Ovary (tissue), 10 donors: ENCODE measurements at places on chromosomes 2 and 18. TPM values are rescaled to one million over a fixed set of nuclear protein-coding genes. Genes with fewer than 3 reads are reported as not detected.

- no peak overlapping the region for H3K27ac ChIP-seq
- no peak overlapping the region for H3K4me3 ChIP-seq
- H3K4me1 ChIP-seq = no peaks in the 10 kb centered on the region
- peak; percentile 16 for DNase-seq
Observed at GRCh38 chr18:69936191-69936558, 11.5 kb downstream of the CD226 start.

Gene NEU2
- not detected for total RNA-seq

GRCh38 chr2:23452372-23452771 lies 67.4 kb downstream of the KLHL29 start:
- no peaks in the 10 kb centered on the region for H3K27me3 ChIP-seq
- H3K36me3 ChIP-seq = no peaks in the 10 kb centered on the region
- DNase-seq = no peak
- H3K4me3 ChIP-seq = no peak overlapping the region

Gene ANKMY1
- 22.4 TPM for total RNA-seq

DNA sequence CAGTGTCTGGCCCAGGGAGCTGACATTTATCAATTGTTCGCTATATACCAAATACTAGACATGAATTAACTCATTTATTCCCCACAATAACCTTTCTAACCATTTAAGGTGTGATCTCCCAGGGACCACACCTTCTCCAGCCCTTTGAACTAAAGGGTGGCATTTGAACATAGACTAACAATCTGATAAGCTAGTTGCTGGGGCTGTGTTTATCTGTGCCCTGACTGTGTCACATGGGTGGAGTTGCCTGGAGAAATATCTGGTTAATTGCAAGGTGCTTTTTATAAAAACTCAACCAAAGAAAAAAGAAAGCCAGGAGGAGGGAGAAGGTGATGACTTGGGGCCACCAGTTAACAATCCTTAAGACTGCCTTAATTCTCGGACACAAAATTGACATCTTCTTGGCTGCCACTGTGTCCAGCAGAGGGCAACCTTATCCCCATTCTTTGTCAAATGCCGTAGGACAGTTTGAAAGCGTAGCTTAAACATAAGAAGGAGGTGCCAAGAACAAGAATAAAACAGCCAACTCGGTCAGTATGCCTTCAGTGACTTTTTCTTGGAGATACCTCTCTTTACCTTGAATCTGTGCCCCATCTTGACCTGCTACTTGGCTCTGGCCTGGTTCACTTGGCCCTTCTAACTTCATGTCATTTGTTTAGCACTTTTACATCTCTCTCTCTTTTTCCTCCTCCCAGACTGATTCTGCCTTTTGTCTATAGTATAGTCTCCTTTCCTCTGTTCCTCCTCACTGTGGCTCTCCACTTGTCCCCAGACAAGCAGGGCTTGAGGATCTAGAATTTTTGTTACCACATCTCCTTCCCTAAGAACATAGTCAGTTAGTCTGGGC lies 183.4 kb downstream of the MYO3B start:
- H3K36me3 ChIP-seq = no peaks in the 10 kb centered on the region
- H3K27me3 ChIP-seq = no peaks in the 10 kb centered on the region
- no peaks in the 10 kb centered on the region for H3K4me1 ChIP-seq
- no peak overlapping the region for H3K4me3 ChIP-seq
- DNase-seq = no peak

GRCh38 chr18:78884502-78884901 lies 95.1 kb upstream of the SALL3 start:
- no peak overlapping the region for H3K27ac ChIP-seq
- no peak overlapping the region for H3K4me3 ChIP-seq
- no peaks in the 10 kb centered on the region for H3K4me1 ChIP-seq
- no peaks in the 10 kb centered on the region for H3K27me3 ChIP-seq
- H3K36me3 ChIP-seq = no peaks in the 10 kb centered on the region

DNA sequence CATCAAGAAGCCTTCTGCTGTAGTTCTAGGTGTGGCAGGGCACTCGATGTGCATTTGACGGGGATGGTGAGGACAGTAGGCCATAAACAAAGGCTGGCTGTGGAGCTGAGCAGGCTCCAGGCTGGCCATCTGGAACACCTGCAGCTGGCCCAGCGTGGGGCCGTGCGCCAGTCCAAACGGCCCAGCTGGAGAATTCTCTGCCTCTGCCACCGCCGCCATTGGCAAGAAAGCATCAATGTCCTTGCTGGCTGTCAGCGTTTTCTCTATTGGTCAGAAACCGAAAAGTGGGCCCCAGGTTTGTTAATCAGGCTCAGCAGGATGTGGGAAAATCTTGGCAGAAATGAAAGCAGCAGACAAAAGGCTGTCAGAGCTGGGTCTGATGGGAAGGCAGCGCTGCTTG lies 24.0 kb upstream of the CTIF start:
- no peak overlapping the region for H3K4me3 ChIP-seq
- H3K4me1 ChIP-seq = no peaks in the 10 kb centered on the region

DNA sequence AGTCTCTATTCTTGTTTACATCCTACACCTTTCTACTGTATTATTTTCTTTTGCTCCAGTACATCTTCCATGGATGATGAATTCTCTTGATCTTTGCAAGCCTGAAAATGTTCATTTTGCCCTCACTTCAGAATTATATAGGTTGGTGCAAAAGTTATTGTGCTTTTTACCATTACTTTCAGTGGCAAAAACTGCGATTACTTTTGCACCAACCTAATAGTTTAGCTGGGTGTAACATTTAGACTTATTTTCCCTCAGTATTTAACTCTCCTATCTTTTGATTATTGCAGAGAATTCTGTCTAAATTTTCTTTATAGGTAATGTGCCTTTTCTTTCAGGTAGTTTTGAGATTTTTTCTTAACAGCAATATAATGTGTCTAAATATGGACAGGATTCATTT lies 81.8 kb downstream of the SS18 start:
- no peak overlapping the region for H3K4me3 ChIP-seq
- no peaks in the 10 kb centered on the region for H3K36me3 ChIP-seq
- no peak for DNase-seq
- H3K4me1 ChIP-seq = no peaks in the 10 kb centered on the region

Gene SERPINB2
- 11.4 TPM for total RNA-seq

DNA sequence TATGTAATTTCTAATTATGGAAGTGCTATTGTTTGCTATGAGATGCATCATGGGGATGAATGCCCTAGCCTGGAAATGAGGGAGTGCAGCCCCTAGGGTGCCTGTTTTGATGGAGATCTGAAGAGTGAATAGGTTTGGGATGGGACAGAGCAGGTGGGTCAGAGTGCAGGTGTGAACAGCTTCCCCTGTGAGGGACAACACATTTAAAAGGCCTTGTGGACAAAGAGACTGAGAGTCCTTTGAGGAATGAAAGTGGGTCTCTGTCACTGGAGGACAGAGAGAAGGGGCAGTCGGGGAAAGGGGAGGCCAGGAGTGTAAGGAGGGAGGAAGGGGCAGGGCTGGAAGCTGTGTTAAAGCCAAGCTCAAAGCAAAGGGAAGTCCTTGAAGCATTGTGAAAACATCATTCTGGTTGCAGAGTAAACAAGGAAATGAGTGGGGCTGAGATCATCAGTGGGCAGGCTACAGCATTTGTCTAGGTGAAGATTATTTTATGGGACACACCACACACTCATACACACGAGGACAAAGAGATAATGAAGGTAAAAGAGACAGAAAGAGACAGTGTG lies 877.6 kb downstream of the SLC4A3 start:
- H3K27ac ChIP-seq = no peak overlapping the region
- H3K36me3 ChIP-seq = no peaks in the 10 kb centered on the region
- H3K4me1 ChIP-seq = peaks cover 4% of the 10 kb centered on the region

- H3K4me3 ChIP-seq = no peak overlapping the region
- peaks cover 10% of the 10 kb centered on the region for H3K4me1 ChIP-seq
- no peaks in the 10 kb centered on the region for H3K27me3 ChIP-seq
- no peak overlapping the region for H3K27ac ChIP-seq
- H3K36me3 ChIP-seq = no peaks in the 10 kb centered on the region
Observed at GRCh38 chr18:34223893-34224422, 755 bp downstream of the NOL4 start.

- no peaks in the 10 kb centered on the region for H3K27me3 ChIP-seq
- no peak overlapping the region for H3K4me3 ChIP-seq
- H3K27ac ChIP-seq = no peak overlapping the region
- DNase-seq = no peak
Observed at GRCh38 chr18:6793986-6794385, 64.5 kb downstream of the ARHGAP28 start.

DNA sequence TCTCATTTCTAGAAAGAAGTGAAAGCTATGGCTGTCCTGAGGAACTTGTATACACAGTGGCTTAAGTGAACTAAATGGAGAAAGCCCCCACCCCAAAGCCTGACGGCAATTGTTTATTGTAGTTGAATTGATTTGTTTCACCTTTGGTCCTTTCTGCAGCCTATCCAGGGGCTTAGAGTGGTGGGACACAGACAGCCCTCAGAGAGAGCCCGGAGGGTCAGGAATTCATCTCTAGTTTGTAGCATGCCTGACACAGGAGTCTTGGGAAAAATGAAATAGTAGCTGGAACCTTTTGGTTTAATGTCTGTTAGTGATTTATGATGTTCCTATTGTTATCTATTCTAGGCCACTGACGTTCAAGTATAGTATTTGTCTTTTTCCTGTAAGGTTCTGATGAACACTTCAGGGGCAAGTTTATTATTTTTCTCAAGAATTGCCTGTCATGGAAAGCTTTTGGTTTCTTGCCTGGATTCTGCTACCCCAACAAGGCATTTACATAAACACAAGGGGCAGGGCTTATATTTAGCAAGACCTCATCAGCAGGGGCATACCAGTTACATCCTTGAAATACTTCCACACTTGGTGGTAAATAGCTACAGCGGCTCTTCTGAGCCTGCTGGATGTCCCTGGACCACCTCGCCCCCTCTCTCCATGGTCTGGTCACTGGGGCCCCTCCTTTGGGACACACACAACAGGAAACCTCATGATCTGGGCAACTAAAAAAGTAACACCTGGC lies 44.4 kb downstream of the KCNE4 start:
- H3K27me3 ChIP-seq = no peaks in the 10 kb centered on the region
- H3K36me3 ChIP-seq = no peaks in the 10 kb centered on the region
- H3K27ac ChIP-seq = no peak overlapping the region
- no peak for DNase-seq
- peaks cover 11% of the 10 kb centered on the region for H3K4me1 ChIP-seq

DNA sequence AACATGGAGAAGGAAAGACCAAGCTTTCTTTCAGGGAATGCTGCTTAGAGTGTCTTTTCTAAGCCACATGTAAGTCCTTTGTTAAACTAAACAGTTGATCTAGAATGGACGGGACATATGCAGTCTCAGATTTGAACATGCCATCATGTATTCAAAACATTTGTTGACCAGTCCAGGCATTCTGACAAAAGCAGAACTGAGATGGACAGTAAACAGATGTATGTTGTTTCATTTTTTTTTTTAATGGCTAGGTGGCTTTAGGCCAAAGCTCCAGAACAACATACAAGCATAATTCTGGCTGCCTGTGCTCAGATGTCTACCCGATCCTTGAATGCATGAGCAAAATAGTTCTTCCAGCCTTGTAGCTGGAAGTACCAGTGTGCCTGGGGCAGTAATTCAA lies 1211.4 kb upstream of the FAM98A start:
- DNase-seq = no peak
- H3K4me1 ChIP-seq = no peaks in the 10 kb centered on the region
- no peaks in the 10 kb centered on the region for H3K27me3 ChIP-seq
- H3K36me3 ChIP-seq = no peaks in the 10 kb centered on the region
- H3K4me3 ChIP-seq = no peak overlapping the region
- H3K27ac ChIP-seq = no peak overlapping the region

- no peaks in the 10 kb centered on the region for H3K4me1 ChIP-seq
- H3K4me3 ChIP-seq = no peak overlapping the region
- H3K36me3 ChIP-seq = no peaks in the 10 kb centered on the region
- H3K27ac ChIP-seq = no peak overlapping the region
- H3K27me3 ChIP-seq = no peaks in the 10 kb centered on the region
- no peak for DNase-seq
Observed at GRCh38 chr2:118440404-118441098, 352.3 kb downstream of the INSIG2 start.

Gene SLC9A4
- not detected for total RNA-seq

Gene C2orf78
- total RNA-seq = not detected

DNA sequence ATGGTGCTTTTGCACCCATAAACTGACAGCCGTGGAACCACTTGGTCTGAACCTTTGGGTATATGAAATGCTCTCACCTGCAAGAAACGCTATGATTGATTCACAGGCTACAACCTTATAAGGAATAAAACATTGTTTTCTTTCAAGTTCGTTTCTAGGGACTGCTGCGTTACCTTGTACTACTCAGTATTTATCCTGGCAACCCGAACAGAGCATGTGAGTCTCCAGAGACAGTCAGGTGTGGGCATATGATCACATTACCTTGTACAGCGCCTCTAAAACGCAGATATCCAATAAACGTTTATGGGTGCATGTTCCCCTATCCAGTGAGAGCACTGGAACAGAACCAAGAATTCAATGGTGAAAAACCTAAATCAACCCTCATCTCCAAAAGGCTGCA lies 1.7 kb downstream of the CCBE1 start:
- no peaks in the 10 kb centered on the region for H3K27me3 ChIP-seq
- H3K27ac ChIP-seq = no peak overlapping the region
- H3K4me1 ChIP-seq = peaks cover 10% of the 10 kb centered on the region
- no peak for DNase-seq

GRCh38 chr2:141728886-141729285 lies 401.9 kb downstream of the LRP1B start:
- no peak overlapping the region for H3K27ac ChIP-seq
- no peak overlapping the region for H3K4me3 ChIP-seq
- no peaks in the 10 kb centered on the region for H3K27me3 ChIP-seq
- H3K36me3 ChIP-seq = no peaks in the 10 kb centered on the region
- H3K4me1 ChIP-seq = no peaks in the 10 kb centered on the region

Gene CCDC148
- total RNA-seq = 5.7 TPM

DNA sequence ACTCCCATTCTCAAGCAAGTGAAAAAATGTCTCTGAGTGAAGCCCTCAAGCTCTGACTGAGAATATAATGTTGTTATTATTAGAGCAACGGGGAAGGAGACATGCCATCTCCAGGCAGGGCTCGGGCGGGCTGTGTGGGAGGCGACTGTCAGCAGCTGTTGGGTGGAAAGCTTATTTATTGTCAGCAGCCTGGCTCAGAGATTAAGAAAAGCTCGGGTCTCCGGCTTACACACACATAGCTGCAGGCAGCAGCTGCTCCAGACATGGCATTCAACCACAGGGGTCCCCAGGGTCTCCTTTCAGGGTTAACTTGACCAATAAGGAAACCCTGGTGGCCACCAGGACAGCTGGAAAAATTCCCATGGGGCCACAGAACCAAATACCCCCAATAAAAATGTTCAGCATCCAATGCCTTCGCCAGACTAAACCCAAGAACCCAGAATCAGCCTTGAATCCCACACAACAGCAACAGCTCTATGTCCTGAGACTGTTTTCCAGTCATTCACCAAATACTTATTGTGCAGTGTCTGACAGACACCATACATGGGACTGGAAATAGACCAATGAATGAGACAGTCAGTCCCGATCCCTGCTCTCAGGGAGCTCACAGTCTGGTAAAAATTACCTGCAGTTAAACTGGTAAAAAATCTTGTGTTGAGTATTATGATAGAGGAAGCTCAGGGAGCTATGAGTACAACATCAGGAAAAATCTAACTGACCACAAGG lies 70.5 kb upstream of the RTN4 start:
- H3K4me3 ChIP-seq = no peak overlapping the region
- H3K27me3 ChIP-seq = no peaks in the 10 kb centered on the region
- H3K36me3 ChIP-seq = no peaks in the 10 kb centered on the region
- H3K4me1 ChIP-seq = peaks cover 6% of the 10 kb centered on the region
- no peak overlapping the region for H3K27ac ChIP-seq

Gene MARCO
- total RNA-seq = 6.0 TPM

Gene LDLRAD4
- 10.5 TPM for total RNA-seq

Gene ANKRD44
- 11.5 TPM for total RNA-seq

Gene CABYR
- 2.2 TPM for total RNA-seq
